ENCODE measurements at places on chromosomes 3 and 15.

DNA sequence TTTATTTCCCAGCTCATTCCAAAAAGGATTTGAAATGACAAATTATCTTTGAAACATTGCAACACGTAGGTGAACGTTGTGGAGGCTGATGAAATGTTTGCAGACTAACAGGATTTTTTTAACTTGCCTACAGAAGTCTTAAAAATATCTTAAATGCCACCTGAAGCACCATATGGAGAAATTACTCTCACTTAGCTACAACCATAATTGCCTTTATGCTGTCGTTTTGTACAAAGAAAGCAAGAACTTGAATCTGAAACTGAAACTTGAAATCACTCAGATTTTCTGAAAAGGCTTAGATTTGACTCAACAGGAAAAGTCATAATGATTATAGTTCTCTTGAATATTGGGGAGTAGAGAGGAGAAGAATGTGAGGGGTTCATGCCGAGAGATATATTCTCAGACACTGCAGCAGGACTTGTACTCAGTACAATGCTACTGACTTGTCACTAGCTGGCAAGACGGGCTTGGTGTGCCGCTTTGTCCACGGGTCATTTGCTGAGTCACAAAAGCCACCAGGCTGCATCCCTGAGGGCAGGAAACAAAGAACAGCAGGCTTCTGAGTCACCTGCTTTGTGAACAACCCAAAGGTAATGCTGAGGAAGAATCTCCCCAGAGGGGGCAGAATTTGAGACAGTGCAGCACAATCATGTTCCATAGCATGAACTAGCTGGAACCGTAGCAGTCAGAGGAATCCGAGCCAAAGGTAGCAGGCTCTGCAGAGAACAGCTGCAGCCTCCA, 7.1 kb upstream of the FMN1 start:
- peak; percentile 38 for DNase-seq

- DNase-seq = no peak
Measured at GRCh38 chr3:153572654-153573053, 410.6 kb downstream of the RAP2B start.

GRCh38 chr15:72844067-72844466, 60.5 kb upstream of the ADPGK start:
- DNase-seq = peak; percentile 15

DNA sequence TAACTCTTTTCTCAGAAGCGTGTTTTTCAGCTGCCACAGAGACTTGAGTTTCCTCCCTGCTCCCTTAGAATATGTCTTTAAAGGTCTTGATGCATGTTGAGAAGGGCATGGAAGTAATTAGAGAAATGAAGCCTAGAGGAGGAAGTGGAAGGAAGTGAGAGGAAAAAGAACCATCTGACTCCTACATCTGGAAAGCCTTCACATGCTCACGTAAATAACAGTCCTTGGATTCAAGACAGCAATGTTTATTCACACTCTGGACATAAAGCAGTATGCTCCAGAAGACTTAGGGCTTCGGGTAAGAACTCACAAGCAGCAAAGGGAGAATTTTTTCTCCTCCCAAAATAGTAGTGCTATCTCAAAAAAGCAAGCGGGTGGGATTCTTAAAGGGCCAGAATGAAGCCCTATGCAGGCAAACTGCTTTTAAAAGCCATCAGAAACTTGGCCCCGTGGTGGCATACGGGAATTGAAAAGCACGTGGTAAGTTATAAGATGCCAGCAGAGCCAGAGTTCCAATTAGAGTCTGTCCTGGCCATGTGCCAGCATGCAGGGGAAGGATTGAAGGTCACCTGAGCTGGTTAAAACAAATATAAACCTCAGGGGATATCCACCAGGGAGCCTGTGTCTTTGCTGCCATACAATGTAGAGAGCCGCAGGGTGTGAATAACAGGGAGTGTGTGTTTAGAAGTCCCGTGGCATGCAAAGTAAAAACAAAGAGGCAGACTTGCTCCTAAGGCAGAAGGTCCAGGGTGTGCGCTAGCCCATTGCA, 380.8 kb upstream of the NDN start:
- DNase-seq = no peak

All from CD4-positive, alpha-beta T cell treated with Interleukin-17A for 1 hour (primary cell).